ENCODE measurements at places on chromosomes 12 and 14. TPM values are rescaled to one million over a fixed set of nuclear protein-coding genes. Genes with fewer than 3 reads are reported as not detected.
A peak's percentile ranks its signal among the peaks of the same experiment; 100 is the strongest.

DNA sequence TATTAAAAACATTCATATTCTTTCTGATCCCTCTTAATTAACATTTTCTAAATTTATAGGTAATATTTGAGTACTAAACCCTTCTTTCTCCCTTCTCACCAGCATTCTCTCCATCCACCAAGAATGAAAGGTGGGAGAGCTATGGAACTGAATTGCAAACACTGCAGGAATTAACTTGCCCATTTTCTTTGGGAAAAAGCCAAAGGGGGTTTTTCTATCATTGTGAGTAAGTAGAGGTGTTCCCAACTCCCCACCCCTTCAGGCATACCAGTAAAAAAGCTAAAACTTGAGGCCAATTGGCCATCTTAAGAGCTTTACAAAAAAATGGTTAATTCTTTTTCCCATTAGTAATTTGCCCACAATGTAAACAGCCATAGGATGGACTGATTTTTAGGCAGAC, 23.7 kb downstream of the PCNX1 start:
- no peaks in the 10 kb centered on the region for H3K27me3 ChIP-seq
- no peak overlapping the region for H3K4me3 ChIP-seq
- no peaks in the 10 kb centered on the region for H3K36me3 ChIP-seq
- DNase-seq: no peak

The HOXC12 gene
- total RNA-seq: not detected

The GSG1 gene
- total RNA-seq: not detected

DNA sequence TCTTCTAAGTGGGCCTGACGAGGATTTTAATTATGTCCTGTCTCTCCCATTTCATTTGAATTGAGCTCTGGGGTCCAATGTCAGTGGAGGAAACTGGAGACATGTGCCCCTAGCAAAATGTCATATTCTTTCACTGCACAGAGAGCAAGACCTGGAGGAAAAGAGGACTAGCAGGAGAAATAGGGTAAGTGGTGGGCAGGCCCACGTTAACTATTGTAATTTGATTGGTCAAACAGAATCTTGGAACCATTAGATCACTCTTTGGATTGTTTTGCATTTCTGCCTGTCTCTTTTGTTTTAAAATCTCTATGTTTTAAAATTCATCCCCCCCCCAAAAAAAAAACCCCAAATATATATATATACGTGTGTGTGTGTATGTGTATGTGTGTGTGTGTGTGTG, 113.9 kb upstream of the PELI2 start:
- H3K27ac ChIP-seq: no peak overlapping the region
- peak overlapping the region; percentile 39 for H3K4me3 ChIP-seq
- DNase-seq: no peak
- H3K27me3 ChIP-seq: no peaks in the 10 kb centered on the region
- H3K36me3 ChIP-seq: no peaks in the 10 kb centered on the region
- H3K4me1 ChIP-seq: peaks cover 21% of the 10 kb centered on the region

GRCh38 chr12:95600567-95600966, 49.3 kb upstream of the USP44 start:
- DNase-seq: no peak
- no peak overlapping the region for H3K4me3 ChIP-seq
- H3K4me1 ChIP-seq: peaks cover 15% of the 10 kb centered on the region
- no peaks in the 10 kb centered on the region for H3K36me3 ChIP-seq
- H3K27ac ChIP-seq: no peak overlapping the region

DNA sequence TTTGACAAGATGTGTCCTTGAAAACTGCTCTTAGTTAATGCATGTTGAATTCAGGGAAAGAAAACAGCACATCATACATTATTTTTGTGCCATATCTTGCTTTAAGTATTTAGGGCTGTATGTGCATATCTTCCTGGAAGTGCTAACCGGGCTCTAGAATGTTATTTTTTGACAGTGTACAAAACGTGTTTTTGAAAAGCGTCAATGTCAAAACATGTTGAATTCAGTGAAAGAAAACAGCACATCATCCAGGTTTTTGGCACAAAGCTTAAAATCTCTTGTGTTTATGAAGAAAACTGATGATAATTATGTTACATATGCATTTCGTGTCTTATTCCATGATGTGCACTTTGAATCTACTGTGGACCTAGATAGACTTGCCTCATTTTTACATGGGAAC, 82.7 kb downstream of the ASCL4 start:
- no peaks in the 10 kb centered on the region for H3K36me3 ChIP-seq
- H3K4me1 ChIP-seq: no peaks in the 10 kb centered on the region
- no peak overlapping the region for H3K4me3 ChIP-seq
- DNase-seq: no peak

- peaks cover 58% of the 10 kb centered on the region for H3K4me1 ChIP-seq
- no peaks in the 10 kb centered on the region for H3K36me3 ChIP-seq
- no peaks in the 10 kb centered on the region for H3K27me3 ChIP-seq
- peak overlapping the region; percentile 88 for H3K27ac ChIP-seq
Measured at GRCh38 chr14:76701981-76702380, 59.3 kb upstream of the VASH1 start.

DNA sequence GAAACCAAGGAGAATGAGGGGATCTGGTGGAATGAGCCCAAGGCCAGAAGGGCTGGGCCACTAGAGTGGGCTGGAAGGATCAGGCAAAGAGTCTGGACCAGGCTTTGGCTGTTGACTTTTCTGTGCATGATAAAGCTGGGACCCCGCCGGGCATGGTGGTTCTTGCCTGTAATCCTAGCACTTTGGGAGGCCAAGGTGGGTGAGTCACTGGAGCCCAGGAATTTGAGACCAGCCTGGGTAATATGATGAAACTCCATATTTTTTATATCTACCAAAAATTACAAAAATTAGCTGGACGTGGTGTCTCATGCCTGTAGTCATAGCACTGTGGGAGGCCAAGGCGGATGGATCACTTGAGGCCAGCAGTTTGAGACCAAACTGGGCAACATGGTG, 393 bp upstream of the KLHL33 start:
- no peaks in the 10 kb centered on the region for H3K27me3 ChIP-seq
- H3K4me1 ChIP-seq: no peaks in the 10 kb centered on the region
- no peak overlapping the region for H3K27ac ChIP-seq
- DNase-seq: no peak
- no peaks in the 10 kb centered on the region for H3K36me3 ChIP-seq
- no peak overlapping the region for H3K4me3 ChIP-seq

GRCh38 chr12:110382683-110383082, 20.8 kb downstream of the ANAPC7 start:
- no peak overlapping the region for H3K27ac ChIP-seq
- no peaks in the 10 kb centered on the region for H3K27me3 ChIP-seq
- H3K36me3 ChIP-seq: peaks cover 23% of the 10 kb centered on the region
- H3K4me1 ChIP-seq: peaks cover 13% of the 10 kb centered on the region
- H3K4me3 ChIP-seq: no peak overlapping the region
- DNase-seq: no peak

The GTF2H3 gene
- total RNA-seq: 29.9 TPM

The GZMB gene
- not detected for total RNA-seq

- no peaks in the 10 kb centered on the region for H3K4me1 ChIP-seq
- no peaks in the 10 kb centered on the region for H3K27me3 ChIP-seq
- H3K36me3 ChIP-seq: no peaks in the 10 kb centered on the region
- DNase-seq: no peak
Measured at GRCh38 chr14:53744857-53745256, 211.8 kb downstream of the BMP4 start.

DNA sequence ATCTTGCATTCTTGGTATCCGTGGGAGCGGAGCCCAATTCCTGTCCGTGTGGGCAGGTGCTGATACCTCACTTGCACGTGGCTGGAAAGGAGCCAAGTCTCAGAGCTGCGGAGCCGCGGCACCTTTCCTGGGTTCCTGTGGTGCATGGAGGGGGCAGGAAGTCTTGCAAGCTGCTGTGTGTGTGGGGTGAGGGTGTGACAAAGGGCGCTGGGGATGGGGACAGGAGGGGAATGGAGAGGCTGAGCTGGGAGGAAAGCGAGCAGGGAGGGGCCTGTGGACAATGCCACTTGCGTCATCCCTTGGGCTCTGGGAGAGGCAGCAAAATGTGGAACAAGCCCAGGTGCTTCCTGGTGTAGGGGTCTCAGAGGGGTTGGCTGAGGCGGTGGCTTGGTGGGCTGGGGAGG, 86.7 kb downstream of the CALM1 start:
- no peak for DNase-seq
- H3K36me3 ChIP-seq: no peaks in the 10 kb centered on the region
- no peaks in the 10 kb centered on the region for H3K27me3 ChIP-seq
- no peak overlapping the region for H3K4me3 ChIP-seq
- H3K27ac ChIP-seq: no peak overlapping the region
